ENCODE measurements at places on chromosomes 6 and 20. TPM values are rescaled to one million over a fixed set of nuclear protein-coding genes. Genes with fewer than 3 reads are reported as not detected.

SCGN gene
- total RNA-seq: not detected

CD109 gene
- 9.5 TPM for total RNA-seq

EYA2 gene
- total RNA-seq: not detected

HRH3 gene
- total RNA-seq: not detected

ARMH2 gene
- total RNA-seq: not detected

SASH1 gene
- total RNA-seq: 0.04 TPM

SNX3 gene
- total RNA-seq: 68.4 TPM

SPATA25 gene
- 0.74 TPM for total RNA-seq

EPPIN gene
- not detected for total RNA-seq

MOXD1 gene
- not detected for total RNA-seq

PHF10 gene
- total RNA-seq: 79.1 TPM

DAAM2 gene
- total RNA-seq: not detected

TSBP1 gene
- not detected for total RNA-seq

FAM209B gene
- 1.0 TPM for total RNA-seq

MAFB gene
- total RNA-seq: not detected

GRCh38 chr20:63771046-63771707, 31.6 kb downstream of the SLC2A4RG start:
- H3K27ac ChIP-seq: no peak overlapping the region
- H3K4me1 ChIP-seq: peaks cover 2% of the 10 kb centered on the region
- no peaks in the 10 kb centered on the region for H3K36me3 ChIP-seq
- no peaks in the 10 kb centered on the region for H3K27me3 ChIP-seq
- DNase-seq: no peak

DNA sequence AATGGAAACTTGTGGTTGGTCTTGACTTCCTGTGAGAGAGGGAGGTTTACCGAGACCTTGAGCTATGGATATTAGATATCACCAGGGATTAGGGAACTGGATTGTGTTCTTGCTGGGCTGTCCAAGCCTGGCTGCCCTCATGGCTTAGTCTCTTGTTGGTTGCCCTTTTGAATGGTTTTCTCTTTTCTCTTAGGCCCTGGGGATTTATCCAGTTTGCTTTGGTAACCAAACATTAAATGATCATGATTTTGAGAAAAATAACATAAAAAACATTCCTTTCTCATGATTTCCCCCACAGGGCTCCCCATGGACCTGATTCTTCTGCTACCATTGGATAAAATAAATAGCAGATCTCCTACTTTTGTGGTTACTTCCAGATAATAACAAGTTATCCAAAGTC, 306.4 kb upstream of the RNF217 start:
- DNase-seq: no peak
- no peaks in the 10 kb centered on the region for H3K4me1 ChIP-seq
- no peaks in the 10 kb centered on the region for H3K27me3 ChIP-seq
- H3K36me3 ChIP-seq: no peaks in the 10 kb centered on the region
- H3K27ac ChIP-seq: no peak overlapping the region

DNA sequence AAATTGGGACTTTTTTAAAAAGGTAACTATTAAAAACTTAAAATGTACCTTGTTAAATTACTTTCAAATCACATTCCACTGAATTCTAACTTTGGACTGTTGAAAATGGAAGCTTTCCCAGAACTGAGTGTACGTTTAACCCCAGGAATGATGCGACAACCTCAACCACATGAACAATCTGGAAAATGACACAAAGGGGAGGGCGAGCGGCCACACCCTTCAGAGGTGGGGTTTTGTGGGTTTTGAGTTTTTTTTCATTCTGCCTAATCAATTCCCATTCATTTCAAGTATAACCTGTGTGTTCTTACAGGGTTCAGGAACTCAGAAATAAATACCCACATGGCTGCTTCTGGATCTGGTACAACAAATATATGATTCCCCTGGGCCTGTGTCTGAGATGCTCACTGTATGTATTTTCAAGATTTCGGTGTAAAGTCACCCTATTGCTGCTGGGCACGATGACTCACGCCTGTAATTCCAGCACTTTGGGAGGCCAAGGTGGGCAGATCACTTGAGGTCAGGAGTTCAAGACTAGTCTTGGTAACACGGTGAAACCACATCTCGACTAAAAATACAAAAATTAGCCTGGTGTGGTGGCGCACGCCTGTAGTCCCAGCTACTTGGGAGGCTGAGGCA, 21.6 kb downstream of the CNKSR3 start:
- no peaks in the 10 kb centered on the region for H3K36me3 ChIP-seq
- H3K4me1 ChIP-seq: no peaks in the 10 kb centered on the region
- no peaks in the 10 kb centered on the region for H3K27me3 ChIP-seq
- H3K27ac ChIP-seq: no peak overlapping the region

DNA sequence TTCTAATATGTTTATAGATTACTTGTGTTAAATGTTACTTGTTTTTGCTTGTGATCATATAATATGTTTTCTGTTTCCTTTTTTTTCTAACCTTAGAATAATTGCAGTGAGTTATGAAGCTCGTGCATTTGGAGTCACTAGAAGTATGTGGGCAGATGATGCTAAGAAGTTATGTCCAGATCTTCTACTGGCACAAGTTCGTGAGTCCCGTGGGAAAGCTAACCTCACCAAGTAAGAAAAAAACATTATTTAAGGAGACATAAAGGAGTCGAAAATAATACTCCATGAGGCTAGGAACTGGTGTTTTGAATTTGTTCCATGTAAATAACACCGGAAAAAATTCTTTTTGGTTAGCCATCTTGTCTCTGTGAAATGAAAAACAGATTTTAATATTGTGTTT, 6.9 kb downstream of the POLH start:
- no peaks in the 10 kb centered on the region for H3K27me3 ChIP-seq
- DNase-seq: no peak
- H3K4me3 ChIP-seq: no peak overlapping the region
- peak overlapping the region; percentile 15 for H3K27ac ChIP-seq

DNA sequence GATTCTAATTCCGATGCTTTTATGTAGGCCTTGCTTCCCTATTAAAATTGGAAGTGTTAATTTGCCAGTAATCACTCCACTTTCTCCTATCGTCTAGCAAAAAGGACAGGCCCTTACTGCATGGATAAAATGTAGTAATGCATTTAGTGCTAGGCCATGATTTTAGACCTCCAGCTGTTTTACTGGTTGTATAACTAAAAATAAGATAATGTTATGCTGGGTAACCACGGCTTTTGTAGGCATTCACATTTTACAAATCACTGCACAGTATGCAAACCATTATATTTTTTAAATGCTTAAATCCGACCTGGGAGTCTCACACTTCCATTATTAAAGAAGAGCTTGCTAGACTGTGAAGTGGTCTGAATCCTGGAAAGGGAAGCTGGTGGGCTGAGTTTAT, 179.5 kb downstream of the TFAP2A start:
- no peak overlapping the region for H3K27ac ChIP-seq
- H3K27me3 ChIP-seq: no peaks in the 10 kb centered on the region
- no peaks in the 10 kb centered on the region for H3K36me3 ChIP-seq
- no peak for DNase-seq

DNA sequence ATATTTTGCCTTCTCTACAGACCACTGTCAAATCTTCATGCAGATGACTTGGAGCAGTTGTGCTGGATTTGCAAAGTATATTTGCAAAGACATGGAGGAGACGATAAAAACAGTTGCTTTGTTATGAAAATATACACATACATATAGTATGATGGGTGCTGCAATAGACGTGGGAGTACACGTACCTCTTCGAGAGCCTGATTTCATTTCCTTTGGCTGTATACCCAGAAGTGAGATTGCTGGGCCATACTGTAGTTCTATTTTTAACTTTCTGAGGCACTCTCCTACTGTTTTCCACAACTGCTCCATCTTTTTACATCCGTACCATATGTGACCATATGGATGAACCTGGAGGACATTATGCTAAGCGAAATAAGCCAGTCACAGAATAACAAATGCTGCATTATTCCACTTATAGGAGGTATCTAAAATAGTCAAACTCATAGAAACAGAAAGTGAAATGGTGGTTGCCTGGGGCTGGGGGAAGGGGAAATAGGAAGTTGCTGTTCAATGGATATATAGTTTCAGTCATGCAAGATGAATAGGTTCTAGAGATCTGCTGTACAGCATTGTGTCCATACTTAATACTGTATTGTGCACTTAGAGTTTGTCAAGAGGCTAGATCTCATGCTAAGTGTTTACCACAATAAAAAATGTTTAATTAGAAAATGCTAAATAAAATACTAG, 223.8 kb downstream of the HAO1 start:
- no peak overlapping the region for H3K4me3 ChIP-seq
- no peaks in the 10 kb centered on the region for H3K27me3 ChIP-seq
- no peak overlapping the region for H3K27ac ChIP-seq
- H3K4me1 ChIP-seq: no peaks in the 10 kb centered on the region
- no peaks in the 10 kb centered on the region for H3K36me3 ChIP-seq
- DNase-seq: no peak

- H3K27me3 ChIP-seq: no peaks in the 10 kb centered on the region
- no peak overlapping the region for H3K27ac ChIP-seq
- H3K4me1 ChIP-seq: peaks cover 65% of the 10 kb centered on the region
- no peak overlapping the region for H3K4me3 ChIP-seq
These were observed 39.1 kb downstream of the SUN5 start for GRCh38 chr20:32965115-32965514.

DNA sequence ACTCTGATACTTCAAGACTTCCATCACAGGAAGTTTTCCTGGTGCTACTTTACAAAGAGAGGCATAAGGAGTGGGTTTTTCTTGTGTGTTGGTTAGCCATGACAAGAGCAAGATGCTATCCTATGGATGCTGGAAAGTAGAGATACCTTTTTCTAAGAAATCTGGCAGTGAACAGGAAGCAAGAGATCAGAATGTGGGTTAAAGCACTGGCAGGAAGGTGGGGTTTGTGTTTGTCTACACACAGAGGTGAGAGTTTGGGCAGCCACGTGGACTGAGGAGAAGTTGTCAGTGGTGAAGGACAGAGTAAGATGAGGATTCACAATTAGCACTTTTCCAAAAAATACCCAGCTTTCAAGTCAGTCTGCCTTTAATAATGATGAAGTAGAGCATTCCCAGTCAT, 17.9 kb downstream of the SLC2A12 start:
- H3K27me3 ChIP-seq: no peaks in the 10 kb centered on the region
- no peak overlapping the region for H3K4me3 ChIP-seq
- H3K27ac ChIP-seq: no peak overlapping the region

- H3K4me1 ChIP-seq: no peaks in the 10 kb centered on the region
- no peak overlapping the region for H3K4me3 ChIP-seq
- no peak for DNase-seq
These were observed 142.3 kb upstream of the TENT5A start for GRCh38 chr6:81894788-81895271.

GRCh38 chr6:15588971-15589634, 73.7 kb downstream of the DTNBP1 start:
- H3K4me3 ChIP-seq: no peak overlapping the region
- peaks cover 33% of the 10 kb centered on the region for H3K4me1 ChIP-seq
- peak; percentile 45 for DNase-seq
- no peak overlapping the region for H3K27ac ChIP-seq
- no peaks in the 10 kb centered on the region for H3K36me3 ChIP-seq

DNA sequence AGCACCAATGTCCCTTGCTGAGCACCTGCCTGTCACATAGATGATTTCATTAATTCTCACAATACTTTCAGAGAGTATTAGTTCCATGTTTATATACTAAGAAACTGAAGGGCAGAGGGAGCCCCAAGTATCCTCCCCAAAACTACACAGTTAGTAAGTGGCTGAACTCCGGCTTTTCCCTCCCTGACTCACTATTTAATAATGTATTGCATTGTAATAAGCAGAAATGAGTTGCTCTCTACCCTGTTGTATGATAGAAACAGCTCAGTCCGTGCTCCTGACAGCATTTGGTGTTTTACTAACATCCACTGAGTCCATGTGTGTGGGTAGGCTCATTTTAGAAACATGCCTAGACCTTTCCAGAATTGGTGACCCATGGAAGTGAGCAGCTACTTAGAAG, 76.8 kb downstream of the OLIG3 start:
- H3K27me3 ChIP-seq: no peaks in the 10 kb centered on the region
- H3K4me1 ChIP-seq: peaks cover 8% of the 10 kb centered on the region
- H3K27ac ChIP-seq: no peak overlapping the region
- DNase-seq: no peak
- H3K4me3 ChIP-seq: no peak overlapping the region

GRCh38 chr6:134235937-134236751, 81.8 kb downstream of the SGK1 start:
- H3K27ac ChIP-seq: peak overlapping the region; percentile 92
- no peak overlapping the region for H3K4me3 ChIP-seq
- peak; percentile 23 for DNase-seq
- peaks cover 56% of the 10 kb centered on the region for H3K4me1 ChIP-seq
- H3K36me3 ChIP-seq: peaks cover 6% of the 10 kb centered on the region

GRCh38 chr6:5507131-5507681, 245.9 kb downstream of the FARS2 start:
- H3K27ac ChIP-seq: peak overlapping the region; percentile 60
- peaks cover 2% of the 10 kb centered on the region for H3K36me3 ChIP-seq
- DNase-seq: peak; percentile 26
- H3K4me1 ChIP-seq: peaks cover 27% of the 10 kb centered on the region
- H3K27me3 ChIP-seq: no peaks in the 10 kb centered on the region

- H3K36me3 ChIP-seq: no peaks in the 10 kb centered on the region
- no peak for DNase-seq
- peaks cover 1% of the 10 kb centered on the region for H3K27me3 ChIP-seq
- no peak overlapping the region for H3K27ac ChIP-seq
- no peaks in the 10 kb centered on the region for H3K4me1 ChIP-seq
These were observed 102.4 kb upstream of the ISM1 start for GRCh38 chr20:13118676-13119075.

DNA sequence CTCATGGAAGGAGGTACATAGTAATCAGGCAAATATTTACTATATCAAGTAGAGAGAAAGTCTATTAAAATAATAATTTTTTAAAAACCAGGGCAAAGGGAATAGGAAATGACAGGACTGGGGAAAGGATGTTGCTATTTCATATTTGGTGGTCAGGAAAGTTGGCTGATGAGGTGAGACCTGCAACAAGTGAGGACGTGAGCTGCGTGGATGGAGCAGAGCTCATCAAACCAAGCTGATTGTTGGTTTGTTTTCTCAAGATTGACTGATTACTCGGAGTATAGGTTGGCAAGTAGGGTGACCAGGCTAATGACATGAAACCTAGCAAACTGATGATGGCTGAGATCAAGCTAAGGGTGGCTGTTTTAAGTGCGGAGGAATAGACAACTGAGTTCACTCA, 6.0 kb downstream of the GJA1 start:
- H3K27me3 ChIP-seq: peaks cover 32% of the 10 kb centered on the region
- DNase-seq: no peak
- H3K27ac ChIP-seq: no peak overlapping the region
- H3K4me1 ChIP-seq: peaks cover 15% of the 10 kb centered on the region

GRCh38 chr6:13454286-13455221, 32.8 kb downstream of the GFOD1 start:
- peaks cover 71% of the 10 kb centered on the region for H3K4me1 ChIP-seq
- no peaks in the 10 kb centered on the region for H3K27me3 ChIP-seq

DNA sequence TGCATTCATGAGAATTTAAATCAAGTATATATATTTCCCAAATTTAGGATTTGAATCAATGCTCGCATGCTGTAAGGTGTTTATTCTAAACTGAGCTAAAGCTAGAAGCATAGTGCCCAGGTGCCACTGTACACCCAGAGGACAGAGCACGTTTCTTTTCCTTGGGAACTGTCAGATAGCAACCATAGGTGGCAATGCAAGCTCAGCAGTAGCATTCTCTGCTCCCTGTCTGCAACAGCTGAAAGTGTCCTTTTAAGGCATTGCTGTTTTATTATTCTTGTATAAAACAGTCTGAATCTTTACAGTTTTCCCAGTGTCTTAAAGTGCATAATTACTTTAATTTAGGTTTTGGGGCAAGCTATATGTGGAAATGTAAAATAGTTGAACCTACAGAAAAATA, 443.4 kb upstream of the MMS22L start:
- no peak overlapping the region for H3K27ac ChIP-seq
- no peaks in the 10 kb centered on the region for H3K27me3 ChIP-seq
- H3K4me1 ChIP-seq: no peaks in the 10 kb centered on the region
- no peaks in the 10 kb centered on the region for H3K36me3 ChIP-seq
